ENCODE measurements at places on chromosomes 7 and 10.

DNA sequence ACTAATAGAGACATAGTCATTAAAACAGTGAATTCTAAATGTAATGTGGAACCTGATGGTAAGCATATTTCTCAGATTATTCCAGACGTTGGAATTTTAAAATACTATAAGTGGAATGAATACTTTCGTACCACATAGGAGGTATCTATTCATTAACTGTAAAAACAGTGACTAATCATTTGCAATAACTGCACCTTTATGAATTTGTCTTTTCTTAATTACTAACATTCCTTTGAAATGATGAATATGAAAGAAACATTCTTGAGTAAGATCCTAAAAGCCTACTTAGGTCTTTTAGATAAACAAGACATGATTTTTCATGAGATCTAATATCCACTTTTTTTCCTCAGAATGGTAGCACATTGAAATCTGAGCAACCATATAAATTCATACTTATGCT lies 549.0 kb upstream of the LRRN3 start:
- no peak for DNase-seq

GRCh38 chr10:110399106-110399964 lies 94.6 kb upstream of the SMNDC1 start:
- DNase-seq: peak; percentile 46

DNA sequence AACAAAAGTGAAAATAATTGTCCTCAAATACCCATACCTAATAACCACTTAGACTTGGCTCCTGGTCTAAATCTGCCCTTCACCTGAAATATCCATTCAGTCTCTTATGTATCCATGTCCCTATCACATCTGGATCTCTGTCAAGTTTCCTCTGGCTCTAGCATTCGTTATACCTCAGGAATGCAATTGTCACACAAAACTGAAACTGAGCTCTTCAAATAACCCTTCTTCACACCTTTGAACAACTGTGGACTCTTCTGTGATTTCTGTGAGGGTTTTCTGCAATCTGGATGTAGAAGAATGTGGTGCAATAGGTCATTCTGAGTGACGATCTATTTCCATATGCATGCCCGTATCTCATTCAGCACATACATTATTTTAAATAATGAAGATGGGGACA lies 53.5 kb upstream of the FGL2 start:
- DNase-seq: no peak

GRCh38 chr10:119207713-119208552 lies 562 bp downstream of the GRK5 start:
- DNase-seq: peak; percentile 60

DNA sequence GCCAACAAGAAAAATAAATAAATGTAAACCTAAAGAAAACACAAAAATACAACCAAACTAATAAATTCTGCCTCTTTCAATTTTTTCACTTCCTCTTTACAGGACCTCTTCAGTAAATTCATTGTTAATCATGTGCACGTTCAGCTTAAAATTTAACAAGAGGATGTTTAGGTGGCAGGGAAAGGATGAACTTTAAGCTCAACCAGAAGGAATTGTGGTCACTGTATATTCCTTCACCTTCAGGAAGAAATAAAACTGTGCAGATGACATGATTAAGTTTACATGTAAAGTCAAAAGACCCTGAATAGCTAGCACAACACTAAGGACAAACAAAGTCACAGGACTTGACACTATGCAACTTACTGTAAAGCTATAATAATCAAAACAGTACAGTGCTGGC lies 33.0 kb downstream of the KIF5B start:
- no peak for DNase-seq

- DNase-seq: no peak
Measured at GRCh38 chr7:29945259-29945809, 44.3 kb downstream of the SCRN1 start.

DNA sequence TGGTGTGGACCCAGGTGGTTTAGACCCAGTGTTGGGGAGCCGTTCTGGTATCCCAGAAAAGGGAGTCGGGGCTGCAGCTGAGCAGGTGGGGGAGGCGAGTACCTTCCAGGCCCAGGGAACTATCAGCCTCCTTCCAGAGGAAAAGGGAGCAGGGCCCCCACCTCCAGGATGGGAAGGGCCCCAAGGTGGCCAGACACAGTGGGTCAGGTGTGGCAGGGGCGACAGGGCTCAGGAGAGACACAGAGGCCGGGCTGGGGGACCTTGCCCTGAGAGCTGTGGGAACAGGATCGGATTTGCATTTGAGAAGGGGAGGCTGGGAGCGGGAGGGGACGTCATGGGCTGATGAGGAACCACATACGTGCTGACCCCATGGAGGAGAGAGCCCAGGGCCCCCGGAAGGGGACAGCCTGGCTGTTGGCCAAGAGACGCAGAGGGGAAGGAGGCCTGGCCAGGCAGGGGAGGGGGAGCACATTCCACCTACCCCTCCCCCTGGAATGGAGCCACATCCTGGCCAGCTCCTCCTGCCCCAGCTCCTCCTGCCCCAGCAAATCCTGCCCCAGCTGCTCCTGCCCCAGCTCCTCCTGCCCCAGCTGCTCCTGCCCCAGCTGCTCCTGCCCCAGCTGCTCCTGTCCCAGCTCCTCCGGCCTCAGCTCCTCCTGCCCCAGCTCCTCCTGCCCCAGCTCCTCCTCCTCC lies 9.7 kb upstream of the TTYH3 start:
- no peak for DNase-seq

- no peak for DNase-seq
Measured at GRCh38 chr7:158976468-158976848, 120.1 kb downstream of the DYNC2I1 start.

- no peak for DNase-seq
Measured at GRCh38 chr7:116802144-116802745, 60.1 kb upstream of the CAPZA2 start.

GRCh38 chr7:143379611-143380259 lies 1.4 kb upstream of the ZYX start:
- no peak for DNase-seq

- no peak for DNase-seq
Measured at GRCh38 chr10:124011464-124011863, 81.9 kb downstream of the CHST15 start.

- no peak for DNase-seq
Measured at GRCh38 chr7:71594736-71595135, 462.8 kb downstream of the GALNT17 start.

DNA sequence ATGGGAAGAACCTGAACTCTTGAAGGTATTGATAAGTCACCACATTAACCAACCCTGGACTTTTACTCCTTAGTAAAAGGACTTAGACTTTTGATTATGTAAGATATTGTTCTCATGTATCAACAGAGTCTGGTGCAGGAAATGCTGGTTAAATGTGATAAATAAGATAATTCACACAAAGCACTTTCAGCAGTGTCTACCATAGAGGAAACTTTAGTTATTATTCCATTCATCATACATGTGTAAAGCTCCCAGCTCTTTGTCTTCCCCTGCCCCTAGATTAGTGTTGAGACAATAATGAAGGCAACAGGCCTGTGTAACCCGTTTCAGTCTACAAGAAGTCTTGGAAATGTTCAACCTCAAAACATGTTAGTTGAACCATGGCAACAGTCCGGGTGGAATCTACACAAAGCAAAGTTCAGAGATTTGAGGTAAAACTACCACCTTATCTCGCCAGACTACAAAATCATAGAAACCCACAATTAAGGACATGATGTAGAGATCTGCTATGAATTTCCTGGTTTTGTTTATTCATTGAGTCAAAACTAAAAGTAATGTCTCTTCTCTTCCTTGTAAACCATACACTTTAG lies 109.9 kb upstream of the ADO start:
- DNase-seq: no peak

- DNase-seq: no peak
Measured at GRCh38 chr7:157008206-157009169, 2.0 kb downstream of the MNX1 start.

- DNase-seq: no peak
Measured at GRCh38 chr10:118584181-118584954, 11.1 kb downstream of the PRLHR start.

- DNase-seq: no peak
Measured at GRCh38 chr10:85225311-85225710, 896.9 kb downstream of the CCSER2 start.

DNA sequence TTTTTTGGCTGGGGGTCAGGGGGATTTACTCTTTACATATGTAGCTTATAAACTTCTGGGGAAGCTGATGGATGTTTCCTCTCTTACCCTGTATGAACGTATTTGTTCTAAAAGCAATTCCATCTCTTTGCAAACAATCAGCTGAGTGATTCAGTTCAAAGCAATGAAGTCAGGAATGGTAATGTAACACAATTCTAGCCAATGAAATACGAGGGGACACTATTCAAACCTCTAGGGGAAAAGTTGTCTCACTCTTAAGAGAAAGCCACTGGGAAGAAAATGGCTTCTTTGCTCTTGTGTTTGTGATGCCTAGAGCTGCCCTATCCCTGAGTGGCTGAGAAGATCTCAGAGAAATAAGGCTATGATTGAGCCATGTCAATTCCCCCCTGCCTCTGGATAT lies 134.8 kb upstream of the SEMA3C start:
- DNase-seq: no peak

DNA sequence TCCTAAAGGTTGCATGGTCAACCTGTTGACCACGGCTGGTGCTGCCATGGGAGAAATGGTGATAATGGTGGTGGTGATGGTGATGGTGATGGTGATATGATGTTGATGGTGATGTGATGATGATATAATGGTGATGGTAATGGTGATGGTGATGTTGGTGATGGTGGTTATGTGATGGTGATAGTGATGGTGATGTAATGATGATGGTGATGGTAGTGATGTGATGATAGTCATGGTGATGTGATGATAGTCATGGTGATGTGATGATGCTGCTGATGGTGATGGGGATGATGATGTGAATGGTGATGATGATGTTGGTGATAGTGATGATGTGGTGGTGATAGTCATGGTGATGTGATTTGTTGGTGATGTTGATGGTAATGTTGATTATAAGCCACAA lies 23.9 kb downstream of the POU6F2 start:
- DNase-seq: no peak

- DNase-seq: no peak
Measured at GRCh38 chr7:471866-472639, 47.6 kb downstream of the PDGFA start.

DNA sequence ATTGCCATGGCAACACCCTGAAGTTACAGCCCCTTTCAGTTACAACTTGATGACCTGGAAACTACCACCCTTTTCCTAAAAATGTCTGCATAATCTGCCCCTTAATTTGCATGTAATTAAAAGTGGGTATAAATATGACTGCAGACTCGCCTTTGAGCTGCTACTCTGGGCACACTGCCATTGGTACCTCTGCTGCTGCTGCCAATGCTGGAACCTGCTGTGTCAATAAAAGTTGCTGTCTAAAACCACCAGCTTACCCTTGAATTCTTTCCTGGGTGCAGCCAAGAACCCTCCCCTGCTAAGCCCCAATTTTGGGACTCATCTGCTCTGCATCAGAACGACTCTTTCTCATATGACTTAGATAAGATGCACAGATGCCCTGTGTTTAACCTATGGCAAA lies 10.2 kb upstream of the FRA10AC1 start:
- DNase-seq: no peak

- DNase-seq: no peak
Measured at GRCh38 chr7:126702242-126703016, 550.3 kb downstream of the GRM8 start.

DNA sequence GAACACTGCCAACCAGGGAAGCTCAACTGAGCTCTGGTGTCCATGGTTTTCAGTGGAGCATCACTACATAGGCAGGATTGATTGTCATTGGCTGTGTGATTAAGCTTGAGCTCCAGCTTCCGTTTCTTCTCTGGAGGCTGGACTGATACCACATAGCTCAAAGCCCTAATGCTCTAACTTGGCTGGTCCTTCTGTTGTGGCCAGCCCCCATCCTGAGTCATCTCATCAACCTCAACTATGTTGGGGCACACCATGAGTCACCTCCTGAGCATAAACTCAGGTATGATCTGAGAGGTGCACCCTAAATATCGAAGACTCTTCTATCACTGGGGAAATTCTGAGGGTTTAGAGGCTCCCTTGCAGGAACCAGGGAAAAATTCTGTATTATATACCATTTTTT lies 114.5 kb upstream of the INHBA start:
- no peak for DNase-seq

DNA sequence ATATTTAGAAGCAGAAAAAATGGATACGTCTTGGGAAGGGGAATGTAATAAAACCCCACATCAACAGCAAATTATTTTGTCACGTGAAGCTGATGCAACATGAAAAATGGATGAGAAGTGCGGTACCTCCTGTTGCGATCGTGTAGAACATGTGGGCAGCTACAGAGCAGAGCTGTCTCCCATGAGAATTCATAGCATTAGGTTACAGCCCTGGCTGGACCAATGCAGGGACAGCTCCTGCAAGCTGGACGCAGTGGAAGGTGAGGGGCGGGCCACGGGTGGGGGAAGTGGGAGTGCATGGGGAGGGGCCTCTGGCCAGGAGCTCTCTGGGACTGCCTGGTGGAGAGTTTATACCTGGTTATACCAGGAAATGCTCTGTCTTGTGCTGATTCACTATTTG lies 120.3 kb downstream of the GATA3 start:
- no peak for DNase-seq

DNA sequence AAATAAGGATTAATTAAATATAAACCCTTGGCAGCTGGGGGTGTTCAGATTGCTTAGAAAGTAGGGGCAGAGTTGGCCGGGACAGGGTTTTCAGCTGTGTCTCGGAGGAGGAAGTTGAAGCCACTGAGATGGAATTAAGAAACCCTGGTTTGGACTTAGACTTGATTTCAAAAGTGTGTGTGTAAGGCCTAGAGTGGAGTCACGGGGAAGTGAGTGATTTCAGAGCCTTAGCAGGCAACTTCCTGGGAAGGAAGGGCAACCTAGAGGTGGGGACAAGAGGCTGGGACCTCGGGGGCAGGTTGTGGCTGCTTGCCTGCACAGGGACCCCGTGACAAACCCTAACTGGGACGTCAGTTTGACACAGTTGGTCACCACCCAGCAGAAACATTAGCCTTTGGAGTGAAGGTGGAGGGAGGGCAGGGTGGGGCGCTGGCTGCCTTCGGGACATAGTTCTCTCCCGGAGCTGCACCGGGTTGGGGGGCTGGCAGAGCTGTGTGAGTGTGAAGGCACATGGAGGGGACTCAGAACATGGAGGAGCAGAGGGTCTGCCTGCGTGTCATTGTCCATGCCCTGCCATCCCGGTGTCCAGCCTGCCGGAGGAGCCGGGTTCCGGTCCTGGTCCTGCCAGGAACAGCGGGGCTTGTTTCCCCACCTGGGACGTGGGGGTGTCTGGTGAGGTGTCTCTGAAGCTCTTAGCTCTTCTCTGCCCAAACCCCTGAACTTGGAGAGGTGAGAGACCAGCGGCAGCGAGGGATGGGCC lies 1.8 kb downstream of the BRI3 start:
- no peak for DNase-seq

GRCh38 chr10:101038484-101038883 lies 7.5 kb downstream of the SFXN3 start:
- DNase-seq: no peak

- no peak for DNase-seq
Measured at GRCh38 chr10:72597897-72598296, 28.0 kb downstream of the MICU1 start.

GRCh38 chr7:130473289-130473688 lies 18.6 kb upstream of the MEST start:
- no peak for DNase-seq

GRCh38 chr7:96004578-96004977 lies 232.2 kb downstream of the DYNC1I1 start:
- DNase-seq: no peak

Measured in spinal cord (tissue), 10 donors.